ENCODE measurements at places on chromosomes 11 and 22.

GRCh38 chr22:31210556-31211421 is 1.3 kb upstream of the LIMK2 start:
- DNase-seq, result no peak

GRCh38 chr22:29205594-29206371 is at the start of gene EMID1:
Gene EMID1 (plus strand): TSS chr22:29205896. CDS start chr22:29206039, 143 bp downstream.
- DNase-seq, result no peak

GRCh38 chr11:18171377-18172000 is 1.1 kb upstream of the MRGPRX4 start:
- DNase-seq, result no peak

DNA sequence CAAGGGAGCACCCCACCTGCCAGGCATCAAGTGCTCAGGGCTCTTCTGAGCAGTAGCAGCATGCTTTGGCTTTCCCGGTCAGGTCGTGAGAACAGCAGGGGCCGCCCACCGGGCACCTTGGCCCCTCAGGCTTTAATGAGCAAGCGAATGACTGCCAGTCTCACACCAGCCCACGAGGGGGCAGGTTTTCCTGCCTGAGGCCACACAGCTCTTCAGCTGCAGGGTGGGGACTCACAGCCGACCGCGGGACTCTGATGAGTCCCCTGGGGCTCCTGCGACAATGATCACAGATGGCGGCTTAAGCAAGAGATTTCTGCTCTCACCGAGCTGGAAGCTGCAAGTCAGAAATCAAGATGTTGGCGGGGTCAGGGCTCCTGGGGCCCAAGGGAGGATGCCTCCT is 14.3 kb upstream of the FGF19 start:
- DNase-seq, result no peak

- no peak for DNase-seq
These were observed 42.0 kb downstream of the FEZ1 start for GRCh38 chr11:125454047-125454446.

- no peak for DNase-seq
These were observed 1.1 kb upstream of the SLC35F2 start for GRCh38 chr11:107859459-107860239.

GRCh38 chr11:12097219-12097618 is 13.2 kb upstream of the MICAL2 start:
- DNase-seq, result no peak

GRCh38 chr22:26127126-26127525 is 42.1 kb upstream of the SEZ6L start:
- DNase-seq, result no peak

- DNase-seq, result no peak
These were observed 210.5 kb downstream of the MN1 start for GRCh38 chr22:27591060-27591459.

- DNase-seq, result no peak
These were observed 221.3 kb downstream of the CADM1 start for GRCh38 chr11:115282923-115283322.

GRCh38 chr11:96339706-96340554 is 3.1 kb downstream of the MAML2 start:
- DNase-seq, result no peak

DNA sequence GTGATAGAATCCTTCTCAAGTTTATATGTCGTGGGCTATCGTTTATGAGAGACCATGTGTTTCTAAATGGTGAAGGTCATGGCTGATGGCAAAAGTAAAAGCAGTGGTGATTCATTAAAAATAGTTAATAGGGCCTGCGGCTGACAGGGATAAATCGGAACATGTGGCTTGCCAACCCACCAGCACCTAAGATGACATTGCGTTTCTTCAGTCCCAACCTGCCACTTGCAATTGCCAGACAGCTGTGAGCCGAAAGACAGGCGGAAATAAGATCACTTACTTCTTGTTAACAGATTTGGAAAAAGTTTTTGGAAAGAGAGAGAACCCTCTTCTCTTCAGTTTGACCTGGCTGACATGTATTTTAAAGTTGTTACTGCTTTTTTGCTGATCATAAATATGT is 131.5 kb upstream of the MPPED2 start:
- no peak for DNase-seq

- DNase-seq, result no peak
These were observed 213.9 kb upstream of the C11orf87 start for GRCh38 chr11:109208121-109208520.

DNA sequence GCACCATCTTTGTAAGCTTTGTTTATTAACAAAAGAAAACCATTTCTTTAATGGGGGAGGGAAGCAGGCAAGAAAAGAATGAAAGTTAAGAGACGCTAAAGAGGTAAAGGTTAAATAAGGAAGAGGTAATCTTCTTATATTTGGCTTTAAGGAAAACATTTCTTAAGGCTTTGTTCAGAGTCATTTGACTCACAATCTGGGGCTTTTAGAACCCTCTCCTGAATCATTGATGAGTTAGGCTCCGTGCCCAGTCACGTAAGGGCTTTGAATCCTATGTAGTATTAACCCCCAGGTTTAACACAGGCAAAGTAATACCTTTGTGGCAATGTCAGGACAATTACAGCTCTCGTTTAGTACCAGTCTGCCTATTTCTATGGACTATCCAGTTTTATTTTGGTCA is 26.1 kb downstream of the MADD start:
- no peak for DNase-seq

DNA sequence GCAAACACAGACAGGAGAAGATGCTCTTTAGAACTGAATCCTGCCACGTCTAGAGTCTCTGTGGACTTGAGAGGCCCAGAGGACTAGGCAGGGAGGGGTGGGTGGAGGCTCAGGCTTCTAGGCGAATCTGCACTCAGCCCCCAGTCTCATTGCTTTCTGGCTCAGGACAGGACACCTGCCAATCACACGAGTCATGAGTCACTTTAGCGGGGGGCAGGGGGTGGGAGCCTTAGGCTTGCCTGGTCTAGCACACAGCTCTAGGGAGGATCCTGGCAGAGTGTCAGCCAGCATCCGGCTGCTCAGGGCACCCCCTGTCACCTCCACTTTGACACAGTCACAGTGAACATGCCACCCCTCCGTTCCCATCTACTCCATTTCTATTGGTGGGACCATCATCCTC is 167.7 kb downstream of the CEP164 start:
- no peak for DNase-seq

DNA sequence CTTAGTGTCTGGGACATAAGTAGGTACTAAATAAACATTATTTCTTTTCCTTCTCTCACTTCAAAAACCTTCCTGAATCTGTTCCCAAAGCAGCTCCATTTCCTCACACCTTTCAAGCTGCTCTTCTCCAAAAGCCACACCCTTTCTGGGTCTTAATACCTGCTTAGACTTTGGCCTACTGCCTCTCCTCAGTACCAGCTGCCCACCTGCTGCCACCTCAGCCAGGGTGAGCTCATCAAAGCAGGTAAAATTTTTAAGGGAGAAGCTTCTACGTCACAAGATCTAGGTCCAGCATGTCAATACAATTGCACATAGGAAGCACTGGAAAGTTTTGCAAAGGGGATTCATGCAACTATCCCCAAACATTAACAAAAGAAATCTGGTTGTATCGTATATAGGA is 108.4 kb downstream of the RPL27A start:
- no peak for DNase-seq

DNA sequence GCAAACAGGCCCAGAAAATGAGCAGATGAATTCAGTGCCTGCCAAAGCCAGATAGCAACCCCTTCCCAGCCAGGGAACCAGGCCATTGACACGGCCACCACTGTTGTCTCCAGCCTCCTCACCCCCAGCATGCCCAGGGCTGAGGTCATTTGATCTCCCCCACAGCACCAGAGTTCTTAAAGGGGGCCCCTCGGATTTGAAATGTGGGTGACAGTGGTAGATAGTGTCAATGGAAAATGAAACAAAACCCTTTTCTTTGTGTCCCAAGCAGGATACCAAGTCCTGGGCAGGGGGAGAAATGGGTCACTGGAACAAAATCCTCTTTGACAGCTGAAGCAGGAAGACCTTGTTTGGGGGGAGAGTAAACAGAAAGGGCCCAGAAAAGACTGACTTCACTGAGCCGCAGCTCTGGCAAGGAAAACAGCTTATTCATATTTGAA is 14.3 kb upstream of the ACCSL start:
- DNase-seq, result no peak

DNA sequence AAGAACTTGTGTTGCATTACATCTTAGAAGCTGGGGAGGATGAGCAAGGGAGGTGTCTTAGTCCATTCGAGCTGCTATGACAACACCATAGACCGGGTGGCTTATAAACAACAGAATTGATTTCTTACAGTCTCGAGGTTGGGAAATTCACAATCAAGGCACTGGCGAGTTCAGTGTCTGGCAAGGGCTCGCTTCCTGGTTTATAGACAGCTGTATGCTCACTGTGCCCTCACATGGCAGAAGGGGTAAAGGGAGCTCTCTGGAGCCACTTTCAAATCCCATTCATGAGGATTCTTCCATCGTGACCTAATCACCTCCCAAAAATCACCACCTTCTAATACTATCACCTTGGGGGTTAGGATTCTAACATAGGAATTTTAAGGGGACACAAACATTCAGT is 150.0 kb upstream of the NECTIN1 start:
- no peak for DNase-seq

- no peak for DNase-seq
These were observed 38.1 kb upstream of the FAM181B start for GRCh38 chr11:82771781-82772180.

DNA sequence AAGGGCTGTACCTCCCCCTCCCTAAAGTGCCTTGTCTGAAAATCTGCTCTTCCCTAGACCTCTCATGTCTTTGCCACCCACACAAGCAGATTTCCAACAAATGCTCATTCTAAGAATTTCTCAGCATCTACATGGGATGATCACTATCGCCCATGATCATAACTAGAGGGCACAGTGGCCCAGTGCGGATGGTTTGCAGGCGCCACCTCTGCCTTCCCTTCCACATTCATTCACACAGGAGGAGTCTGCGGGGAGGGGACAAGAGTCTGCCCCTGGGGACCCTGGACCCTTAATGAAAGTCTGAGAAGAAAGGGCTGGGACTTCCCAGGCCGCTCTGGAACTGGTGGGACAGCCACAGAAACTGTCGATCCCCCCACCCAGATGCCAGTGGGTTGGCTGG is 28.9 kb downstream of the KCTD17 start:
- no peak for DNase-seq

Data from AG09319 (cell line).